M059J (cell line): ENCODE measurements at places on chromosomes 16 and 17.

GRCh38 chr16:770411-770810, 9.9 kb downstream of the MSLN start:
- no peak for DNase-seq

DNA sequence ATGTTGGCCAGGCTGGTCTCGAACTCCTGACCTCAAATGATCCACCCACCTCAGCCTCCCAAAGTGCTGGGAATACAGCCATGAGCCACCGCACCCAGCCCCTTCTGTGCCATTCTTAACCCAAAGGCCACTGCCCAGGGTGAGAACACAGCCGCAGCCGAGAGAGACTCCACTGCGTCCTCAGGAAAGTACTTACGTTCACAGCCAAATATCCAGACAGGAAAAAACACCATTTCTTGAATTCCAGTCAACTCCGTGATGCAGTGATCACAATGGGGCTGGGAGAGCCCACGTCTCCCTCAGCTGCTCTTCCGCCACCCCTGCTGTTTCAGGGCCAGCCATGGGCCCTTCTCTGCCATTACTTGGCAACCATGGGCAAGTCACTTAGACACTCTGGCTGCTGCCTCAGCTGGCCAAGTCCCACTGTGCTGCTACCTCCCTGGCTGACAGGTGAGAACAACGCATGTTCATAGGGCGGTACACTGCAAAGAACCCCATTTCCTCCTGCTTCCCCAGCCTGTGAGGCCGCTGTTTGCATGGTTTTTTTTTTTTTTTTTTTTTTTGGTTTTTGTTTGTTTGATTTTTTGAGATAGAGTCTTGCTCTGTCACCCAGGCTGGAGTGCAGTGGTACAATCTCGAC, 4.3 kb downstream of the CDIP1 start:
- no peak for DNase-seq

DNA sequence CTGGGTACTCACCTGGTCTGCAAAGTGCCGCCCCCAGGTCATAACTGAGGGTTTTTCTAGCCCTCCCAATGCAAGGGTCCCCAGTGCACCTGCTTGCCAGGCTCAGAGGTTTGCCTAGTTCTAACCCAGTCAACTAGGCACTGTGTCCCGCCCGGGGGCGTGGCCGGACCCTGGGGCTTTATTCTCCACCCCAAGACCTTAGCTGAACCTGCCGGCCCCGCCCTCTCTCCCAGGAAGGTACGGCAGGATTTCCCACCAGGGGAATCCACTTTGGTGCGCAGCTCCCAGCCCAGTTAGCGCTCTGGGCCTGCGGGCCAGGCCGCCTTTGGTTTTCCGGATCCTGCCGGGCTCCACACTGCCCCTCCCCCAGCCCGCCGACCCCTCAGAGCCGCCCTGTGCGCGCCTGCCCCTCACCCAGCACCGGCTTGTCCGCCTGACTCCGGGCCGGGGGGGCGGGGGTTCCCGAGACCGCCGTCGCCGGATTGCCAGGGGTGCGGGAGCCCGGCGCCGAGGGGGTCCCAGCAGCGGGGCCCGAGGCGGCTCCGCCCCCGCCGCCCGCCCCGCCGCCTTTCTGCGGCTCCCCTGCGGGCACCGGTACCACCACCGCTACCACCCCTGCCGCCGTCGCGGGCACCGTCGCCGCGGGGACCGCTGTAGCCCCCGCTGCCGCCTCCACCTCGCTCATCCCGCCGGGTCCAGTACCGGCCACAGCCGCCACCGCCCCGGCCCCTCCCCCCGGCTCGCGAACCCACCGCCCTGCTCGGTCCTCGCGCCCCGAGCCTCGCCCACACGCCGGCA, 424 bp downstream of the YBX2 start:
- no peak for DNase-seq

- DNase-seq, result no peak
Observed at GRCh38 chr17:74979408-74980146, 7.0 kb upstream of the HID1 start.

GRCh38 chr17:17626151-17626805, 34.8 kb upstream of the PEMT start:
- DNase-seq, result no peak

- DNase-seq, result peak; percentile 37
Observed at GRCh38 chr17:68351395-68351794, 60.1 kb downstream of the ARSG start.

DNA sequence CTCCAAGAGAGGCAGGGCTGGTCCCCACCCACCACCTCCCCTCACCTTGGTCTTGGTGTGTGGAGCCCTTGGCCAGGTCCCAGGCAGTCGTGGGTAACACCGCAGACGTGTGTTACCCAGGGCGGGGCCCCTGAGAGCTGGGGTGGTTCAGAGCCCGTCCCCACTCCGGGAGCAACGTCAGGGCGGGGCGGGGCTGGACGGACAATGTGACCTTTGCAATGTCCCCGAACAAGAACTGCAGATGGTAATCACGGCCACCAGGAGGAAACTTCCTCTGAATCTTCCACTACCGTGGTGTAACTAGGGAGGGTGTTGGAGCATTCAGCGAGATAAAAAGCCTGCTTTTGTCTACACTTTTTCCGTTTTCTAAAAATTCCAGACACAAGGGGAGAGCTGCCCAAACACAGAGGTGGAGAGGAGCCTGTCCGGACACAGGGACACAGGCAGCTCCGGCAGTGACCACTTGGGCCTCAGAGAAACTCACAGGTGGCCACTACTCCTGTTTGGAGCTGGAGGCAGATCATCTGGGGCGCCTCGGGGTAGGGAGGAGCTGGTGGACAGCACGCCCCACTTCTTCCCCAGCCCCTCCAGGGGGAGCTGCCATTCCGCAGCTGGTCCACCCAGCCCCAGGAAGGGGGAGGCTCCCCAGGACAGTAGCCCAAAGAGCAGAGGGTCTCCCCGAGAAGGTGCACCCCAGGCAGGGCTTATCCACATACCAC, 14.2 kb upstream of the SLC38A10 start:
- DNase-seq, result peak; percentile 80

- DNase-seq, result no peak
Observed at GRCh38 chr17:77566566-77567138, 391.9 kb upstream of the TNRC6C start.

DNA sequence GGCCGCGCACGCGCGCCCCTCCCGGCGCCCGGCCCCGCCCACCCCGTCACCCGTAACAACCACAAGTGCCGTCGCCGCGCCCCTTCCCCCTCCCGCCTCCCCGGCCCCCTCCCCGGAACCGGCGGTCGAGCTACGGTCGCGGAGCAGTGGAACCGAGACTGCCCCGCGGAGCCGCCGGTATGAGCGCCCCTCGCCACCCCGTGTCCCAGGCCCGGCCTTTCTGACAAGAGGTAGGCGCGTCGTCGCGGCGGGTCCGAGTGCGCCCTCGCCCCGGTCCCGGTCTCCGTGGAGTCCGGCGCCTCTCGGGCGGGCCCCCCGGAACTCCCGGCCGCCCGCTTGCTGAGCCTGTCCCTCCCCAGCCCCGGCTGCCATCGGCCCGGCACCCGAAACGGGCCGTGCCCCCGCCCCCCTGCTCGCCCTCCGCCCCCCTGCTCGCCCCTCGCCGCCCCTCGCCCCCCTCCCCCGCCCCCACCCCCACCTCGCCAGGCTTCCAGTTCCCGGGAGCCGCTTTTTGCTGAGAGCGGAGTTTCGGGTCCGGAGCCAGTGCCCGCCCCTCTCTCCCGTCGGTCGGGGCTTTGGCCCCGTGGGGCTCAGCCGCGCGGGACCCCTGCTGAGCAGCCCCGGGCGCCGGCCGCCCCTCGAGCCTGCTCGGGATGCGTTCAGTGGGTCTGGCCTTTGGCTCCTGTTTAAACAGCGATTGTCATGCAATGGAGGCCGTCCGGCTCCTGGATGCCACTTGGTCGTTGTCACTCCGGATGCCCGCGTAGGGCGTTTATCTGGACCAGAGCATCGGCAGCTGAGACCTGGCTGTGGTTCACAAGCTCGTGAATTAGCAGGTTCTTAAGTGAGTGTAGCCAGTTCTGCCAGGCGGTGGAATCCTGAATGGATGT, at the start of gene SEC14L1:
TSS of gene SEC14L1 (plus strand) at position 92 of the 890 bp plus-strand sequence. CDS start 2,628 bp downstream, outside the sequence.
- peak; percentile 67 for DNase-seq

GRCh38 chr16:72561-73548, at the start of gene RHBDF1:
RHBDF1 (minus strand) TSS chr16:72631; CDS start chr16:65015, 7,616 bp downstream.
- peak; percentile 44 for DNase-seq

- DNase-seq, result no peak
Observed at GRCh38 chr16:69100071-69100691, 5.3 kb upstream of the HAS3 start.

- no peak for DNase-seq
Observed at GRCh38 chr17:49890852-49891251, 43.0 kb upstream of the TAC4 start.

GRCh38 chr16:28561557-28562187, 8.0 kb downstream of the SGF29 start:
- peak; percentile 65 for DNase-seq

DNA sequence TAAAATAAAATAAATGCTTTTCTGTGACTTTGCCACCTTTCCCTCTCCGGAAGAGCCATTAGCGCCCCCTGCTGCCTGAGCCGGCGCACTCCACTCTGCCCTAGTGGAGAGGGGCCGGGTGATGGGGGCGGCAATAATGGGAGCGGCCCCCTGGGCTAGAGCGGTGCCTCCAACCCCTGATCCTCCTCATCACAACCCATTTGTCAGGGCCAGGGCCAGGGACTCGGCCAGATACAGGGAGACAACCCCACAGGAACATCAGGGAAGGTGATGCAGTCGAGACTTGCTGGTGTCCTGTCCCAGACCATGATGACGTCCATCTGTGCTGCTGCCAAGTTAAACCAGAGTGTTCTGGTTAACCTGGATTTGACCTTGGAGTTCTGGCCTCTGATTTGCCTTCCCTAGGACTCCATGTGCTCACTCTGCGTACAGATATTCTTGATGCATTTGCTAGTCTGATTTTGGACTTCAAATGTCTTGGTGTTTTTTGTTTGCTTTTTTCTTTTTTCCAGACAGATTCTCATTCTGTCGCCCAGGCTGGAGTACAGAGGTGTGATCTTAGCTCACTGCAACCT, 46.1 kb upstream of the BPTF start:
- peak; percentile 55 for DNase-seq

DNA sequence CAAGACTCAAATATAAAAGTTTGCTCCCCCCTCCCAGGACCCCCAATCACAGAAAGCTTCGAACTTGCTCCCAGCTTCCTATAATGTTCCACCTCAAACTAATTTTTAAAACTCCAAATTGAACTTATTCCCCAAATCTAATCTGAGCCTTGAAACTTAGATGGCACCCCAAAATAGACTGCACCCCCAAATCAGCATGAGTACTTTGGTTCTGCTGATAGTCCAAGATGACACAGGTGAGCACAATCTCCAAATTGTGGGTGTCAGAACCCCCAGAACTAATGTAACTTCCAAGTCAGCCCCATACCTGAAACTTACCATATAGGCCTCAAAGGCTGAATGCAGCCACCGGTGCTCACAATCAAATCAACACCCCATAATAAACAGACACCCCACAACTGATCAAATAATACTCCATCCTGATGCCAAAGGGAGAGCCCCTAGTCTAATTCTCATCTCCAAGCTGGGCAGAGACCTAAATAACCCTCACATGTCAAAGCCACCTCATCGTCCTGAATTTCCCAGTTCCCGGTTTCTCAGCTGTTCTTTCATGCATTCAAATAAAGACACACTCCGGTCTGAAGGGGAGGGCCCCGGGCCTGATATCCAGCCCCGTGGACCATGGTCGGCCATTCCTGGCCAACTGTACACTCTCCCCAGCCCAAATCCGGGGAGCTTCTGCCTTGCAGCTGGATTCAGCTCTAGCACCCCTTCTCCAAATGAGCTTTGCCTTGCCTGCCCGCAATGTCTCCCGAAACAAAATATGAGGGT, 1.8 kb upstream of the BCL6B start:
- no peak for DNase-seq

DNA sequence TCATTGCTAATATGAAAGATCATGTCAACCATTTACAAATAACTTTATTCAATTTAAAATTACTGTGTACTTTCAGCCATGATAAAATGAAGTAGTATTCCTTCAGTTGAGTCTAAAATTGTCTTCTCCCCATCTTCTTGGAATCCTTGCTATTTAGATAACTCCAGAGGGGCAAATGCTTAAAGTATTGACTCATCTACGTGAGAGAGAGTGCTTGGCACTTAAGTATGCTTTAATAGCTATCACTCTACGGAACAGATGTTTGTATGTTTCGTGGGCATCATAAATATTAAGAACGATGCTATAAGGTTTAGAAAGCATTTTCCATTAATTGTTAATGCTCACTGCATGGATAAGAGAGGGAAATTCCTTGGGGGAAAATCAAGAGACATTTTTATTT, 69.3 kb upstream of the MED13 start:
- DNase-seq, result peak; percentile 60

DNA sequence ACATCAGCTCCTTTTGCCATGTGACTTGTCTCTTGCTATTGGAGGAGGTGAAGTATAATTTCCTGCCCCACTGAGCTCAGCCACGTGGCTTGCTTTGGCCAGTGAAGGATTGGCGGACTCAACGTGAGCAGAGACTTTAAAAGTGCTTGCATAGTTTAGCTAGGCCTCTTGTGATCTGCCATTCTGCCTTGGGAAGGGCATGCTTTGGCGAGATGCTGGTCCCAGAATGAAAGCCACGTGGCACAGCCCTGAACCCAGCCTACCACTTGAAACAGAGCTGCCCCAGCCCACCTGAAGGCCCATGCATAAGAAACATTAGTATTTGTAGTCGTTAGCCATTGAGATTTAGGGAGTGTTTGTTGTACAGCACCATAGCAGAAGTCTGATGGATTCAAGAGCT, 148.2 kb downstream of the TMEM132E start:
- no peak for DNase-seq

DNA sequence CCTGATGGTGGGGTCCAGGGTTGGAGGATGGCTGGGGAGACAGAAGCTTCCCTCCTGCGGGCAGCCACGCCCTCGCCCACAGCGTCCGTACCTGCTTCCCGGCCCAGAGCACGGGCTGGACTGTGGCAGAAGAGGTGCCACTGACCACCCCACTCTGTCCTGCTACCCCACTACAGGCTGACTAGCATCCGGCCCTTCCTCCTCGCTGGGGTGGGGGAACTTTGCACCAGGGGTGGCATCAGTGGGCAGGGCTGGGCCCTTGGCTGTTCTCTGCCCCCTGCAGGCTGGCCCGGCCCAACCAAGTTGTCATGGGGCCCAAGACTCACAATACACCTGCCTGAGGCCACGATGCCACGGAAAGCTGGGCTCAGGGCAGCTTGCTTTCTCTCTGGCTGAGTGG, 73.0 kb downstream of the KLHDC4 start:
- no peak for DNase-seq

DNA sequence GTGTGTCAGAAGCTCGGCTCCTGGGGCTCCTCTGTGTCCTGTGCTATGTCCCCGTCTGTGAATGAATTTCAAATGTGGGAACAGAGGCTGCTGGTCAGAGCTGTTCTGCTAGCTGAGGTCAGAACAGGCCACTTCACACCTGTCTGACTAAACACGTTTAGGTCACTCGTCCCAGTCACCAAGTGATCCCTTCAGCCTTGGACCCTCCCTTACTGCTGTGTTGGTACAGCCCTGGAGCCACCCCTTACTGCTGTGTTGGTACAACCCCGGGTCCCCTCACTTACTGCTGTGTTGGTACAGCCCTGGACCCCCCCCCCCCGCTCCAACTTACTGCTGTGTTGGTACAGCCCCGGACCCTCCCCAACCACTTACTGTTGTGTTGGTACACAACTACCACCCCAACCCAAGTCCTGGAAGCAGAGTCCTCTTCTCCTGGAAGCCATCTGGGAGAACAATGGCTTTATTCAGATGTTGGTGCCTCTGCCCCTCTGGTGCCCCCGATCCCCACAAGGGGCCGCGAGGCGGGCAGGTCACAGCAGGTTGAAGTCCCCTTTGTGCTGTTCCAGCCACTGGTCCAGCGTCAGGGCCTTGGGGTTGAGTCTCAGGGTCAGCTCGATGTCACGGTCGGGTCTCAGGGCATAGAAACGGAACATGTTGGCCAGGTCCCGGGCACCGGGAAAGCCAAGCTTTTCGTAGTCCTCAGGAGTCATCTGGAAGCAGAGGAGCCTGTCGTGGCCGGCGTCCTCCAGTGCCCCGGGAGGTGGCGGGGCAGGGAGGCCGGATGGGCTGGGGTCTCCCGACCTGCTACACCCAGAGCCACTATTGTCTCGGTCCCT, 13.0 kb downstream of the NMRAL1 start:
- DNase-seq, result no peak
